ENCODE measurements at places on chromosomes 16 and 17.

GRCh38 chr17:62790564-62790986 lies 17.5 kb downstream of the MARCHF10 start:
- DNase-seq, result no peak

- no peak for DNase-seq
Observed at GRCh38 chr17:14701886-14702285, 401.0 kb downstream of the HS3ST3B1 start.

DNA sequence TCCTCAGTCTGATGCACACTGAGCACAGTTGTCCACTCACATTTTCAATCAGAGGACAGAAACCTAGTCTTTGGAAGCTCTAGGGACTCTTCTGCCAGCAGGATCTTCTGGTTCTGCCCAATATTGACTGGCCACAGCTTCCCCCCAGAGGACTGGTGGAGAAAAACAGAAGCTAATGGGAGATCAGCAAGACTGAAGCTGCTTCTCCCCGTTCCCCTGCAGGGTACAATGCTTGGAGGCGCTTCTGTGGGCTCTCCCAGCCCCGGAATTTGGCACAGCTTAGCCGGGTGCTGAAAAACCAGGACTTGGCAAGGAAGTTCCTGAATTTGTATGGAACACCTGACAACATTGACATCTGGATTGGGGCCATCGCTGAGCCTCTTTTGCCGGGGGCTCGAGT lies 10.3 kb downstream of the EPX start:
- DNase-seq, result no peak

DNA sequence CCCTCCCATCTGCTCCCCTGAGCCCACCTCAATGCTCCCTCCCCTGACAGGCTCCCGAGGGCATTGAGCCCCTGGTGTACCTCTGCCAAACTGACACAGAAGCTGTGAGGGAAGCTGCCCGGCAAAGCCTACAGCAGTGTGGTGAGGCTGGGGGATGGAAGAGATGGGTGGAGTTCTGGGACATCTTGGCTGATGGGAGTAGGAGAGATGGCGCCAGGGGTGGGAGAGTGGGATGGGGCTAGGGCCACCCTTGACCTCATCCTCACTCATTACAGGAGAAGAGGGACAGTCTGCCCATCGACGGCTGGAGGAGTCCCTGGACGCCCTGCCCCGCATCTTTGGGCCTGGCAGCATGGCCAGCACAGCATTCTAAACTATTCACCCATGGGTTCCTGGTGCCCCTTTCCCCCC lies 16.2 kb upstream of the CTCF start:
- no peak for DNase-seq

- DNase-seq, result no peak
Observed at GRCh38 chr17:8875436-8875835, 8.0 kb upstream of the PIK3R6 start.
